ENCODE measurements at places on chromosomes 16 and 17. TPM values are rescaled to one million over a fixed set of nuclear protein-coding genes. Genes with fewer than 3 reads are reported as not detected.

GRCh38 chr17:64773836-64774761, 112.0 kb upstream of the SMURF2 start:
- H3K4me3 ChIP-seq = no peak overlapping the region
- H3K4me1 ChIP-seq = peaks cover 46% of the 10 kb centered on the region
- no peak overlapping the region for H3K27ac ChIP-seq
- H3K27me3 ChIP-seq = no peaks in the 10 kb centered on the region
- DNase-seq = no peak
- H3K36me3 ChIP-seq = no peaks in the 10 kb centered on the region

DNA sequence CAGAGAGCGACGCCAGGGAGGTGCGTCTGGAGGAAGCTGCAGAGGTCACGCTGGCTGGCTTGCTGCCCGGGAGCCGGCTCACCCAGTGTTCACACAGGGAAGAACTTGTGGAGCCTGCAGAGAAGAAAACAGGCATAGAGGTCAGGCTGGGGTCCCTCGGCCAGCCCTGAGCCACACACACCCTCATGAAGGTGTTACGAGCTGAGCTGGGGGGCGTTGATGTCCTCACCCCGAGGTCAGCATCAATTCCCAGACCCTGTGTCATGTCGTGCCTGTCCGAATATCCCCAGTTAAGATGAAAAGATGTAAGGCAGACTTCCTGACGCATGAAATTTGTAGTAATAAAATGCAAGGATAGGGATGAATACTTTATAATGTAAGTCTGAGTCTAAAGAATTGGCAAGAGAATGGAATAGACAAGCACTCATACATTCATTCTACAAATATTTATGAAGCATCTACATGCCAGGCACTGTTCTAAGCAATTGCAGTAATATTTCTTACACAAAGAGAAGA, 77.1 kb downstream of the USP31 start:
- H3K36me3 ChIP-seq = peaks cover 20% of the 10 kb centered on the region
- H3K27ac ChIP-seq = no peak overlapping the region
- DNase-seq = no peak
- no peaks in the 10 kb centered on the region for H3K27me3 ChIP-seq

GRCh38 chr17:78111016-78111726, 17.4 kb downstream of the TMC6 start:
- DNase-seq = no peak
- H3K36me3 ChIP-seq = peaks cover 88% of the 10 kb centered on the region
- no peaks in the 10 kb centered on the region for H3K27me3 ChIP-seq
- H3K4me1 ChIP-seq = peaks cover 42% of the 10 kb centered on the region
- H3K27ac ChIP-seq = no peak overlapping the region
- no peak overlapping the region for H3K4me3 ChIP-seq

GRCh38 chr17:46742565-46743270, 75.8 kb downstream of the WNT3 start:
- H3K27ac ChIP-seq = no peak overlapping the region
- H3K4me1 ChIP-seq = peaks cover 5% of the 10 kb centered on the region
- DNase-seq = no peak

GRCh38 chr17:43579566-43580140, 33.5 kb upstream of the ETV4 start:
- no peaks in the 10 kb centered on the region for H3K27me3 ChIP-seq
- H3K36me3 ChIP-seq = no peaks in the 10 kb centered on the region
- H3K27ac ChIP-seq = peak overlapping the region; percentile 75
- H3K4me1 ChIP-seq = peaks cover 54% of the 10 kb centered on the region

GRCh38 chr16:59913666-59914065, 1179.5 kb upstream of the GOT2 start:
- no peaks in the 10 kb centered on the region for H3K27me3 ChIP-seq
- no peak overlapping the region for H3K4me3 ChIP-seq
- H3K4me1 ChIP-seq = no peaks in the 10 kb centered on the region
- no peaks in the 10 kb centered on the region for H3K36me3 ChIP-seq
- H3K27ac ChIP-seq = no peak overlapping the region

GRCh38 chr16:69194488-69194887, 7.5 kb downstream of the SNTB2 start:
- H3K27me3 ChIP-seq = no peaks in the 10 kb centered on the region
- H3K4me3 ChIP-seq = no peak overlapping the region
- peaks cover 21% of the 10 kb centered on the region for H3K4me1 ChIP-seq
- no peaks in the 10 kb centered on the region for H3K36me3 ChIP-seq

GRCh38 chr16:10497132-10498101, 83.0 kb downstream of the EMP2 start:
- no peaks in the 10 kb centered on the region for H3K36me3 ChIP-seq
- no peak overlapping the region for H3K4me3 ChIP-seq
- no peaks in the 10 kb centered on the region for H3K4me1 ChIP-seq
- DNase-seq = no peak
- H3K27me3 ChIP-seq = no peaks in the 10 kb centered on the region
- no peak overlapping the region for H3K27ac ChIP-seq

DNA sequence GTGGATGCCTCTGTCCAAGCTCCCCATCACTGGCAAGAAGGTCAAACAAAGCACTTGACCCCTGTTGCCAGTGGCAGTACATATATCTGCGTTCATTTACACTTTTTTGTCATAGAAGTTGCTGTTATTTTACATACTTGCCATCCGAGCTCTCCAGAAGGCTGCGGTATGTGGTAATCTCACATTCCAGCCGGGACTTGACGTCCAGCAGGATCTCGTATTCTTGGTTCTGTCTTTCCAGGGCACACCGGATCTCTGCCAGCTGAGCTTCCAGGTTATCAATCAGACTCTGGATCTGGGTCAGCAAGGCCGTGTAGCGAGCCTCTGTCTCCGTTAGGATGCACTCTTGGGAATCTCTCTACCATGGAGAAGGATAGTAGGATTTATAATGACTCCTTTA, 6.6 kb downstream of the KRT39 start:
- peak overlapping the region; percentile 14 for H3K4me3 ChIP-seq
- no peaks in the 10 kb centered on the region for H3K4me1 ChIP-seq
- H3K27ac ChIP-seq = no peak overlapping the region
- no peaks in the 10 kb centered on the region for H3K27me3 ChIP-seq
- DNase-seq = no peak

GRCh38 chr17:2450016-2450650, 49.3 kb upstream of the MNT start:
- H3K27me3 ChIP-seq = no peaks in the 10 kb centered on the region
- H3K4me1 ChIP-seq = peaks cover 24% of the 10 kb centered on the region
- H3K36me3 ChIP-seq = peaks cover 3% of the 10 kb centered on the region
- H3K4me3 ChIP-seq = no peak overlapping the region
- no peak for DNase-seq

- no peak for DNase-seq
- no peaks in the 10 kb centered on the region for H3K27me3 ChIP-seq
- H3K4me3 ChIP-seq = no peak overlapping the region
- no peaks in the 10 kb centered on the region for H3K36me3 ChIP-seq
- H3K4me1 ChIP-seq = no peaks in the 10 kb centered on the region
Measured at GRCh38 chr16:72302332-72302731, 130.4 kb upstream of the PMFBP1 start.

GRCh38 chr17:13589658-13590057, 12.1 kb downstream of the HS3ST3A1 start:
- H3K36me3 ChIP-seq = no peaks in the 10 kb centered on the region
- H3K4me1 ChIP-seq = no peaks in the 10 kb centered on the region
- H3K27me3 ChIP-seq = no peaks in the 10 kb centered on the region
- DNase-seq = no peak
- peak overlapping the region; percentile 22 for H3K27ac ChIP-seq

- no peaks in the 10 kb centered on the region for H3K27me3 ChIP-seq
- H3K4me1 ChIP-seq = no peaks in the 10 kb centered on the region
- H3K4me3 ChIP-seq = no peak overlapping the region
Measured at GRCh38 chr16:55001931-55002330, 71.3 kb downstream of the IRX5 start.

DNA sequence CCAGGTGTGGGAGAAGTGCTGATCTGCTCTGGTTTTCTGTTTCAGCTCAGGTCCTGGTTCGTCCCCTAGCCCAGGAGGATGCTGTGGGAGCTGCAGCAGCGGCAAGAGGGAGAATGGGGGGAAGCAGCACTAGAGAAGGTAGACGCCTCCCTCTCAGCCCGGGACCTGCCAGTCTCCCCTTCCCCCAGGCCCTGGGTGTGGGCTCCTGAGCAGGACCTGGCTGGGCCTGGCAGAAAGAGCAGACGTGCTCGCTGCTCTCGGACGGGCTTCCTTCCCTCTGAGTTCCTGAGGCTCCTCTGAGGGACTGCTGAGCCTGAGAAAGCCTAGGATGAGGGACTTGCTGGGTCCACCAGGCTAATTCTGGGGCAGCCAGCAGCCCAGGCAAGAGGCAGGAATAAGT, 3.1 kb downstream of the PRCD start:
- H3K27ac ChIP-seq = no peak overlapping the region
- peaks cover 10% of the 10 kb centered on the region for H3K27me3 ChIP-seq
- no peaks in the 10 kb centered on the region for H3K36me3 ChIP-seq
- peak; percentile 57 for DNase-seq
- peaks cover 57% of the 10 kb centered on the region for H3K4me1 ChIP-seq

GRCh38 chr16:19672378-19672777, 45.6 kb downstream of the KNOP1 start:
- no peaks in the 10 kb centered on the region for H3K27me3 ChIP-seq
- DNase-seq = no peak
- no peaks in the 10 kb centered on the region for H3K4me1 ChIP-seq
- H3K36me3 ChIP-seq = peaks cover 38% of the 10 kb centered on the region

DNA sequence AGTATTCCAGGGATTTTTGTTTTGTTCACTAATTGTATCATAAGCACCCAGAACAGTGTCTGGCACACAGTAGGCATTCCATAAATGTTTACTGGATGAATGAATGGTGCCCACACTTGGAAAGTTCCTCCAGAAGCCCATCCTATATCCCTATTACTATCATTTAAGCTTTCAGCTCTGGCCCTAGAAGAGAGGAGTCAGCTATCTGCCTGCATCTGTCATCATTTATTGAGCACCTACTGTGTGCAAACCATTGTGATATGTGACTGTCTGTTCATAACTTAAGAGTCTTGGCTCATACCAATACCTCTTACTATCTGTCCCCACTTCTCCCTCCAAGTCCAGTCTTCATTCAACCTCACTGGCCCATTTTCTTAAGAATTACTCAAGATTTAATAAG, 20.1 kb upstream of the SP6 start:
- H3K27ac ChIP-seq = no peak overlapping the region
- H3K27me3 ChIP-seq = no peaks in the 10 kb centered on the region
- no peaks in the 10 kb centered on the region for H3K36me3 ChIP-seq
- DNase-seq = no peak
- no peak overlapping the region for H3K4me3 ChIP-seq

UBFD1 gene
- 43.4 TPM for total RNA-seq

GNAO1 gene
- 4.5 TPM for total RNA-seq

CDH5 gene
- total RNA-seq = 60.6 TPM

SLC9A5 gene
- 22.8 TPM for total RNA-seq

GCGR gene
- not detected for total RNA-seq

HOXB4 gene
- 6.4 TPM for total RNA-seq

HCRT gene
- total RNA-seq = not detected

SLC35G3 gene
- total RNA-seq = not detected
